CD4-positive, CD25-positive, alpha-beta regulatory T cell (primary cell): ENCODE measurements at places on chromosomes 2 and 18.
A peak's percentile ranks its signal among the peaks of the same experiment; 100 is the strongest.

DNA sequence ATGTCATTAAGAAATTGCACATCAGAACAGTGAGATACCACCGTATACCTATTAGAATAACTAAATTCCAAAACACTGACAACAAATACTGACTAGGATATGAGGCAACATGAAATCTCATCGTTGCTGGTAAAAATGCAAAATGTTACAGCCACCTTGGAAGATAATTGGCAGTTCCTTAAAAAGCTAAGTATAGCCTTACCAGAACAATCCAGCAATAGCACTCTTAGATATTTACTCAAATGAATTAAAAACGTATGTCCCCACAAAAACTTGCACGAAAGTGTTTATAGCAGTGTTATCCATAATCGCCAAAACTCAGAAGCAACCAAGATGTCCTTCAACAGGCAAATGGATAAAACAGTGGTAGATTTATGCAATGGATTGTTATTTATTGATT is 241.7 kb downstream of the EPHA4 start:
- no peak for DNase-seq

- DNase-seq: no peak
Observed at GRCh38 chr2:172855588-172855987, 119.9 kb downstream of the RAPGEF4 start.

- DNase-seq: no peak
Observed at GRCh38 chr2:28082131-28082530, 191.6 kb downstream of the BABAM2 start.

- DNase-seq: peak; percentile 16
Observed at GRCh38 chr2:229715895-229716507, 1.6 kb upstream of the DNER start.

GRCh38 chr18:54192415-54192814 is 32.1 kb downstream of the MBD2 start:
- DNase-seq: no peak

DNA sequence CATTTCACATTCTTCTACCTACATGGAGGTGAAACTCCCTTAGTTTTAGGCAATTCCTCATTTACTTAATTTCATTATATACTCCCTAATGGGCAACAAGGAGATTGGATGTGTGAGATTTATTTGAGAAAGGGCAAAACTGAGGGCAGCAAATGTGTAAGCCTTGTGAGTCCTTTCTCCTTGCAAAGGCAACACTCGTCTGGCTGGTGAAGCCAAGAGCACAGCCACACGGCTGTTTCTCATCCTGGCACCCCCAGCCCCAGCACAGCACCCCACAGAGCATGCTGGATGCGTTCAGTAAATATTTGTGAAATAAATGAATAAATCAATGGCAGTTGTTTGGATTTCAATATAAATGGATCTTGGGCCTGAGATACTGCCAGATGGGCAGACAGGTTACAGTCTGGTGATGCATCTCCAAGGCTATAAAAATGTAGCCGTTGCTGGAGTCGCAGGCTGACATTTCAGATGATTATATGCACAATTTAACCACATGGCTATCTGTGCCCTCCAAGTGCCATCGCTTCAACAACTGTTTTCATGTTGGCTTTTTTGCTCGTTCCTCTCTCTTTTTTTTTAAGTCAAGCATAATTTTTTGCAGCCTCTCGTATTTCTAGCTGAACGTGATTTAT is 154.1 kb upstream of the REV1 start:
- no peak for DNase-seq

DNA sequence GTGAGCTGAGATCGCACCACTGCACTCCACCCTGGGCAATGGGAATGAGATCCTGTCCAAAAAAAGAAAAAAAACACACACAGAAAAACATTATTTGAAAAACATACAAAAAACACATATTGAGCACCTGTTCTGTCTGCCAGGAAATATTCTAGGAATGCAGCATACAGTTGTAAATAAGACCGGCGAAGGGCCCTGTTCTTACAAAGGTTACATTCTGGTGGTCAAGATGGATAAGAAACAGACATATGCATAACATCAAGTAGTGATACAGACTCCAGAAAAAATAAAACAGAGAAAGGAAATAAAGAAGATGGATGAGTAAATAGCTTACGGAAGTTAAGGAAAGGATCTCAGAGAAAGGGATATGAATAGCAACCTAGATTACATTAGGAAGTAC is 159.8 kb downstream of the GALNT3 start:
- no peak for DNase-seq

GRCh38 chr2:1769703-1770422 is 25.5 kb upstream of the PXDN start:
- DNase-seq: peak; percentile 43

- no peak for DNase-seq
Observed at GRCh38 chr18:23635283-23636070, 27.2 kb downstream of the ANKRD29 start.

DNA sequence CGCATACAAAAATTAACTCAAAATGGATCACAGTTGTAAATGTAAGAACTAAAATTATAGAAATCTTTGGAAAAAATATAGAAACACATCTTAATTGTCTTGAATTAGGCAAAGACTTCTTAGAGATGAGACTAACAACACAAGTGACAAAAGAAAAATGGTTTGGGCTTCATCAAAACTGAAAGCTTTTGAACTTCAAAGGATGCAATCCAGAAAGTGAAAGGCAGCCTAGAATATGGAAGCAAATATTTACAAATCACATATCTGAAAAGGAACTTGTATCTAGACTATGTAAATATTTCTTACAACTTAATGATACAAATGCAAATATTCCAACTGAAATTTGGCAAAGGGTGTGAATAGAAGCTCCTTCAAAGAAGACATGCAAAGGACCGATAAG is 582.8 kb upstream of the ZEB2 start:
- DNase-seq: no peak

DNA sequence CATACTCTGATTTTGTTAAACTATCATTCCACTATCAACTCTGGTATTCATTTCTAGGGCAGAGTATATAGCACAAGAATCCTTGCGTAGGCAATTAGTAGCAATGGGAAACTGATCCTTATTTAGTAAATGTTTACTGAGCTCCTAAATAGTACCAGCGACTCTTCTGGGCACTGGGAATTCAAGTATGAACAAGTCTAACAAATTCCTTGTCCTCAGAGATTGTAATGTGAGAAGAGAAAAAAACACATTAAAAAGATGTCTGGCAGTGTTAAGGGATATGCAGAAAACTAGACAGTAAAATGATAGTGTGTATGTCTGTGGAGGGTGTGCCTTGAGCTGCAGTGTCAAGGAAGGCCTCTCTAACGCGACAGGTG is 721 bp downstream of the METTL5 start:
- DNase-seq: no peak

DNA sequence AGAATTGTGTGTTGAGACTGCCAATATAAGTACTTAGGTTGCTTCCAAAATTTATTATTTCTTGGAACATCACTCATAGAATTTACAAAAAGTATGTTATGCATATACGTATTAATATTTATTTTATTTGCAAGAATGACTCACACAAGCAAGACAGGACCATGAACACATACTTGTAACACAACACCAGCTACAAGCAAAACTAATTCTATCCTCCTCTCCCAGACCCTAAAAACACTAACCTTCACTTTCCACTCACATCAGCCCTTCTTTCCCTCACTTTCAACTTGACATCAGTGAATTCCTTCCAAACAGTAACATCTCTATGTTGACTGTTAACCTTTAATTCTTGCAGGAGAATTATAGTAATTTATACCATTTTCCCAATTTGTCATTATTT is 24.3 kb downstream of the OSBPL1A start:
- DNase-seq: no peak

DNA sequence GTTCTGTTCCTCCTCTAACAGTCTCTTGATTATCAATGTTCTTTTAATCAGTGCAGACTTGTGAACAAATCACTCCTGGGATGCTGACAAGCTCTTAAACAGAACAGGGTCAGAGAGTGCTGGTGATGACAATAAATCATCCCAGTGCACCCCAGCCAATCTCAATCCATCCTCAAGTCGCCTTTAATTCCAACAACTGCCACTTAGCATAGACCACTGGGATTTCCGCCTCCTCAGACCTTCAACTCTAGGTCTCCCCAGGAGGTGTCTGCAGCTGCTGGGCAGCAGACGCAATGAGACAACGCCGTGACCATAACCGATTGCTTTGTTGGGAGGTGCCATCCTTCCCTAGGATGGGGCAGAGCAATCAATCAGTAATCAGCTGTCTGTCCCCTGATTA is 184.2 kb upstream of the ACAA2 start:
- DNase-seq: no peak

DNA sequence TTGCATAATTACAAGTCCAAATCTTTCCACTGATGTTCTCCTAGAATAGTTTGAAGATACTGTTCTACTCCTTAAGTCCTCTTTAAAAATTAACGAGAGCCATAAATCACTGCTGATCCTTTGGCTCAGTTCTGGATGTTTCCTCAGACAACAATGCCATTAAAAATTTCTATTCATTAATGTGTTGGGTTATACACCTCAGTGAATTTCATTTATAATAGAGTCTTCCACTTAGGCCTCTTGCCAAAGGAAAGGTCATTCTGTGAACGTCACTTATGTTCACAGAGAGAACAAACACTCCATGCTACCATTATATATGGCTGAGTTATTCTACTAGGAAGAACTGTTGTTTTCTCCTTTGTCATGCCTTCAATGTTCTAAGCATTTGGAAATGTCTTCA is 1472.3 kb upstream of the CELF4 start:
- no peak for DNase-seq

- DNase-seq: no peak
Observed at GRCh38 chr18:62625019-62625418, 90.3 kb upstream of the PHLPP1 start.

GRCh38 chr2:234211797-234212196 is 161.3 kb downstream of the SPP2 start:
- DNase-seq: no peak

GRCh38 chr2:237616373-237616733 is 11.0 kb upstream of the LRRFIP1 start:
- no peak for DNase-seq

- DNase-seq: no peak
Observed at GRCh38 chr18:41993151-41993550, 38.1 kb downstream of the PIK3C3 start.

DNA sequence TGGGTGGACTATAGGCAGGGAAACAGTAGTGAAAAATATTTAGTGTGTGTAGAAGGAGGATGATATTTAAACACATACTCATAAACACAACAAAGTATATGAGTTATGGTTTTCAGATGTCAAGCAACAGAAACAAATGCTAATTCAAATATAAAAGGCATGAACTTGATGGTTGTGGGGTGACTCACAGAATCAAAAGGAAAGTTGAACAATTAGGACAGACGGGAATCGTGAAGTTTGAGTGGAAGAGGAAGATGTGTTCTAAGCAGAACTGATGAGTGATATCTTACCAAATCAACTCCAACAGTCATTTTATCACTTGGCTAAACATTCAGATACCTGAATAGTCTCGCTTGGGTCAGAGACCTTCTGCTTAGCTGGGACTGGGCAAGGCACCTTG is 53.6 kb upstream of the ITGA6 start:
- DNase-seq: no peak
